ENCODE measurements at places on chromosomes 6 and 20.

DNA sequence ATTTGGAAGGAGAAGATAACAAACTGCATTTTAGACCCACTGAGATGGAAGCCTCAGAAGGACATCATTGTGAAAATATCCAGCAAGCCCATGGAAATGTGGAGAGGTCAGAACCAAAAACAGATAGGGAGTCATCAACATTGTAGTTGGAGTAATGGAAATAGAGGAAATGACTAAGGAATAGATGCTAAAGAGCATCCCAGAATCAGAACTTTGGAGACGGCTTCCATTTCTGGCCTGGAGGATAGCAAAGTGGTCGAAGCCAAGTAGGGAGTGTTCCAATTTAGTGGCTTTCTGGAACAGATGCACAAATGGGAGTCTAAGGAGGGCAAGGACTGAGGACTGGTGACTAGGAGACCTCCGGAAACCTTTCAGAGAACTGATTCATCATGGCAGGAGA lies 3.6 kb downstream of the BEND6 start:
- DNase-seq: peak; percentile 61

GRCh38 chr20:47663354-47664067 lies 121.8 kb downstream of the SULF2 start:
- DNase-seq: peak; percentile 75

DNA sequence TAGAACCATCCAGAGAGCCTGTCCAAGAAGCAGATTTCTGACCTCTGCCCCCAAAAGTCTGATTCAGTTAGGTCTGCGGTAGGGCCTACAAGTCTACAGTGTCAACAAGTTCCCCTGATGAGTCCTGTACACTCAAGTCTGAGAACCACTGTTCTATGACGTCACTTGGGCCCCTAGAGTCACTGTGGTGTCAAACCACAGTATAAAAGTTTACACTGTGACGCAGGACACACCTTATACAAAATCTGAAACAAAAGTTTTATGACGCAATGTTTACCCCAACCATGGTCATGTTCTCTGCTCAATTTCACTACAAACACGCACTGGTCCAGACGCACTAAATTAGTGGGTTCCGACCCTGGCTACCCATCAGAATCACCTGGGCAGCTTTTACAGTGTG lies 17.9 kb downstream of the SLA2 start:
- DNase-seq: no peak

GRCh38 chr20:38063911-38064530 lies 30.5 kb downstream of the RPRD1B start:
- DNase-seq: no peak

DNA sequence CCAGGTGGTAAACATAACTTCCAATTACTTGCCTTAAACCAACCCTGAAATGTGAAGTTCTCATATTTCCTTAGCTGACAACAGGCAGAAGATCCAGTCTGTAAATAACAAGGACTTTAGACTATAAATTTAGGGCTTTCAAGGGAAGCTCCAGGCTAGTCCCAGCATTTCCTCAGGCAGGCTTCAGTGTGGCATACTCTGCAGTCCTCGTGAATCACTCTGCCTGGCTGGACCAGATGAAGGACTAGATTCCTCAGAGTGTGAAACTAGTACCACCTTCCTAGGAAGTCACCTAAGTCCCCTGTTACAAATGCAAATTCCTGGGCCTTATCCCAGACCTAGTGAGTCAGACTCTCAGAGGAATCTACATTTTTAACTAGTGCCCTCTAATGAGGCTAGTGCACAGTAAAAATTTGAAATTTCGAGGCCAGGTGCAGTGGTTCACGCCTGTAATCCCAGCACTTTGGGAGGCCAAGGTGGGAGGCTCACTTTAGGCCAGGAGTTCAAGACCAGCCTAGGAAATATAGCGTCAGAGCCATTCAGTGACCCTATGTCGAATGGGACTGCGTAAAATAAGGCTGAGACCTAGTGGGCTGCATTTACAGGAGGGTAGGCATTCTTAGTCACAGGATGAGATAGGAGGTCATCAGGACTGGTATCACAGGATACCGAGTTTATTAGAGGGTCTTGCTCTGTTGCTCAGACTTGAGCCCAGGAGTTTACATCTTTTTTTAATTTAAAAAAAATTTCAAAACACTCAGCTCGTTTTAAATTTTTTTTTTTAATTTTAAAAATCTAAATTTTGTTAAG lies 279.6 kb upstream of the JARID2 start:
- peak; percentile 36 for DNase-seq

DNA sequence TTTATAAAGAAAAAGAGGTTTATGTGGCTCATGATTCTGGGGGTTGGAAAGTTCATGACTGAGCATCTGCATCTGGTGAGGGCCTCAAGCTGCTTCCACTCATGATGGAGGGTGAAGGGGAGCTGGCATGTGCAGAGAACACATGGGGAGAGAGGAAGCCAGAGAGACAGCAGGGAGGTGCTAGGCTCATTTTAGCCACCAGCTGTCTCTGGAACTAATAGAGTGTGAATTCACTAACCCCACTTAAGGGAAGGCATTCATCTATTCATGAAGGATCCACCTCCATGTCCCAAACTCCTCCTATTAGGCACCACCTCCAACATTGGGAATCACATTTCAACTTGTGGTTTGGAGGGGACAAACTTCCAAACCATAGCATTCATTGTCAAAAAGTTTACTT lies 137.3 kb upstream of the PMEPA1 start:
- no peak for DNase-seq

DNA sequence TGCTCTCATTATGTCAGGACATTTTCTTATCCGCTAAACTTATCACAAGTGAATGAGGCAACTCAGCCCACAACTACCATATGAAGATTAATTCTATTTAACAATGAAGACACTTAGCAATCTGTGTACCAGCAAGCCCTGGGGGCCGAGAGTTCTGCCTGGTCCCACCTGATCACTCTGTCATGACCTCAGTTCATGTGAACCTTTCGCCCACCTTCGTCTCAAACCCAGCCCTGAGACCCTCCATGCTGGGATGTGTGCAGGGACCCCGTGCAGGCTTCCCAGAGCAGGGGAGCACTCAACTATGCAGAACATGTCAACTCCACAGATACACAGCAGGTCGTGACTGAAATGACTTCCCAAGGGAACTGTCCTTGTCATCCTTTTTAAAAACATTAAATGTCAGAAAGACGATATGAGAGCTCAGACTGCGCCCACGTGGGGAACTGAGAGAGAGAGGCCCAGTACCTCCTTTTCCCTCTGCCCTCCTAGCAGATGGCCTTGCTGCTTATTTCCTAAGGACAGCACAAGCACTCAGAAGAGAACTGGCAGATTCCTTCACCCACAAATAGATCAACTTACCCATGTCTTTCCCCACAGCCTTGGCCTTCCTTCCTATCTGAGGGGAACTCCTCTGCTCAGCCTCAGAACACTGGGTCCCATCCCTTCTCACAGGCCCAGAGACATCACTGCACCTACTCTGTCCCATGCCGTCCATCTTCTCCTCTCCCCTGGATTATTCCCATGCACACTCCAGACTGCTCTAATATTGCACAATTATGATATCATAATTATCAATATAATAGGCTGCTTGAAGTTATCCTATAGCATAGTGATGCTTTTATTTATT lies 11.5 kb downstream of the ABHD12 start:
- no peak for DNase-seq

- DNase-seq: peak; percentile 54
These were observed 100.8 kb downstream of the CAP2 start for GRCh38 chr6:17494177-17494576.

DNA sequence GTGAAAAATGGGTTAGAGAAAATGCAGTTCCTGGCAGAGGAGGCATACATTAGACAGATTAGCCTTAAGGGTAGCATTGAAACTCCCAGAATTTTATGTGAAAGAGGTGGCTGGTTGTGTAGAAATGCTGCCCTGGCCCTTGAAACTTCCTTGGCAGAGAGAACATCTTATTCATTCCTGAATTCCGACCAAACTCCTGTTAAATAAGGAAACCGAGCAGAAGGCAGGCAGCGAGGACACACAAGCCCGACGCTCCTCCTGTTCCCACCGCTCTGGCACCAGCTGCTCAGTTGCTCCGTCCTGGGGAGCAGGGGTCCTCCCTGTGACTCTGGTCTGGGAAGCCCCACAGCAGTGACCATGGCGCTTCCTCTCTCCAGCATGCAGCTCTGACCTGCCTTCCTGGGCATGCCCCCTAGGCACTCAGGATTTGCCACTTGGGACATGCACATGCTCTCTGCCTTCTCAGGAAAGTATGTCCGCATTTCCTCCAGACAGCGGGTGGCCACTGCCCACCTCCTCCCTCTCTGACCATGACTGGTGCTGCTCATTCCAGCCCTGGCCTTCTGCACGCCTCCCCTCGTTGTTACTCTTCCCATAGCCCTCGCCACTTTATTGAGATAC lies 35.2 kb upstream of the CLDN20 start:
- no peak for DNase-seq

- DNase-seq: no peak
These were observed 2.3 kb upstream of the PHACTR2 start for GRCh38 chr6:143675382-143675900.

DNA sequence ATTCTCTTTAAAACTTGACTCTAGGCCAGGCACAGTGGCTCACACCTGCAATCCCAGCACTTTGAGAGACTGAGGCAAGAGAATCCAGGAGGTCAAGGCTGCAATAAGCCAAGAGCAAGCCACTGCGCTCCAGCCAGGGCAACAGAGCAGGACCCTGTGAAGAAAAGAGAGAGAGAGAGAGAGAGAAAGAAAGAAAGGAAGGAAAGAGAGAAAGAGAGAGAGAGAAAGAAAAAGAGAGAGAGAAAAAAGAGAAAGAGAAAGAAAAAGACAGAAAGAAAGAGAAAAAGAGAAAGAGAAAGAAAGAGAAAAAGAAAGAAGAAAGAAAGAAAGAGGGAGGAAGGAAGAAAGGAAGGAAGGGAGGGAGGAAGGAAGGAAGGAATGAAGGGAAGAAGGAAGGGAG lies 76.7 kb downstream of the RIN2 start:
- DNase-seq: no peak

- DNase-seq: peak; percentile 16
These were observed 977.7 kb upstream of the SLC35B3 start for GRCh38 chr6:9412951-9413559.

DNA sequence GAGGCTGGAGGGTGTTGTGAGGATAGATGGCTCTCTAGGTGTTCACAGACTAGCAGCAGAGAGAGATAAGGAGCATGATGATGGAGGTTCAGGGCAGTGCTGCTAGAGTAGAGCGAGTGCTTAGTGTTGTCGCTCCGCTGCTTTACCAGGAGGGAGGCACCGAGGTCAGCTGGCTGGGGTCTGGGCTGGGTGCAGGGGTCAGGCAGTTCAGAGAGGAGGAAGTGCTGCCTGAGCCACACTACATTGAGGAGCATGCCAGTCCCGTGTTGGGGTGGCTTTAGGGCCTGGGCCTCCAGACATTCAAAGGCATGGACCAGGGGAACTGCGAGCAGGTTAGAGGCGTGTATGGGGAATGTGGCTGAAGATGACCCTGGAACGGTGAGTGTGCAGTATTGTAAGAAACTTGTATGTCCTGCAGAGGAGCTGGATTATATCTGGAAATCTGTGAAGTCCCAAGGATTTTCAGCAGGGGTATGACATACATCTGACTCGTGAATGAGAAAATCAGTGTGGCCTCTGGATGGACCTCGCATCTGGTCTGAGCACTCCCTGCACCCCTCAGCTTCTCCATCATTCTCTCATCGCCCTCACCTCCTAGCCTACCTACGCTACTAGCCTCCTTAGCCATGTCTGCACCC lies 66.9 kb downstream of the IGF2R start:
- DNase-seq: no peak

DNA sequence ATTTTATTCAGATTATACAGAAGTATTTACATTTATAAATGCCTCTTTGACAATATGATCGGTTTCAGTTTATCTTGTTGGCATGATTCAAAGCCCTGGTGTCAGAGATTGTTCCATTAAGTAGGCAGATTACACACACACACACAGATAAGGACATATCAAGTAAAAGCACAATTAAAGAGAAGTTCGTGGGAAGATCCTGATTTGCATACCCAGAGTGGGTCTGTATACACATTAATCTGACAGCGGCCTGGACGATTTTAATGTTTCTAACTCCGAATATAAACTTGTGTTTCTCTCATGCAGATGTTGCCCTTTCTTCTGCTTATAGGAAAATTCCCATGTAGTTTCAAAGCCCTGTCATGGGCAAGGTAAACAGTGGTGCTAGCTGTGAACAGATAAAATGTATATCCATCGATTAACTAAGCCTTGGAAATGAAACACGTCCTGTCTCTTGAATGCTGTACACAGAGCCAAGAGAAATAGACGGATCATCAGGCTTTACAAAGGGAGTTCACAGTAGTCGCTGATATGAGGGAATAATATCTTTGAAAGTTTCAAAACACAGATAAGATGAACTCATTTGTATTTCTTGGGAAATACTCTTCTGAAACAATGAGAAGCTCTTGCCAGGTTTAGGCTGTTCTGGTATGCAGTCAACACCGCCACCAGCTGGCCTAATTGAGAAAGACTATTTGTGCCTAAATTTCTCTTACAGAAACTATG lies 108.2 kb upstream of the GMDS start:
- peak; percentile 71 for DNase-seq

GRCh38 chr20:62678553-62678952 lies 30.1 kb upstream of the NTSR1 start:
- DNase-seq: no peak

DNA sequence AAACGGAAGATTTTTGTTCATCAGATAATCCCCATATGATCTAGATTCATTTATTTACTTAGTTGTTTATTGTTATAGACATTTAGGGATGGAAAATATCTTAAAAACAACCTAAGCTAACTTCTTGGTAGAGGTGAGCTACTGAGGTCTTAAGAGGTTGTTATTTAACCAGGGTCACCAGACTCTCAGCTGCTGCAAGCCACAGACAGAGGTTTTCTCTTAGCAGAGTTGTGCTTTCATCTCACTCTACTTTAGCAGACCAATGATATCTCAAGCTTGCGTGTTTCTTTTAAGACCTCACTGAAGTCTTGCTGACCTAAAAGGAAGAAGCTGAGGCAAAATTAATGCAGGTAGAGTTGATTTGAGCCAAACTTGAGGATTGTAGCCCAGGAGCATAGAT lies 43.6 kb downstream of the NCOA7 start:
- no peak for DNase-seq

DNA sequence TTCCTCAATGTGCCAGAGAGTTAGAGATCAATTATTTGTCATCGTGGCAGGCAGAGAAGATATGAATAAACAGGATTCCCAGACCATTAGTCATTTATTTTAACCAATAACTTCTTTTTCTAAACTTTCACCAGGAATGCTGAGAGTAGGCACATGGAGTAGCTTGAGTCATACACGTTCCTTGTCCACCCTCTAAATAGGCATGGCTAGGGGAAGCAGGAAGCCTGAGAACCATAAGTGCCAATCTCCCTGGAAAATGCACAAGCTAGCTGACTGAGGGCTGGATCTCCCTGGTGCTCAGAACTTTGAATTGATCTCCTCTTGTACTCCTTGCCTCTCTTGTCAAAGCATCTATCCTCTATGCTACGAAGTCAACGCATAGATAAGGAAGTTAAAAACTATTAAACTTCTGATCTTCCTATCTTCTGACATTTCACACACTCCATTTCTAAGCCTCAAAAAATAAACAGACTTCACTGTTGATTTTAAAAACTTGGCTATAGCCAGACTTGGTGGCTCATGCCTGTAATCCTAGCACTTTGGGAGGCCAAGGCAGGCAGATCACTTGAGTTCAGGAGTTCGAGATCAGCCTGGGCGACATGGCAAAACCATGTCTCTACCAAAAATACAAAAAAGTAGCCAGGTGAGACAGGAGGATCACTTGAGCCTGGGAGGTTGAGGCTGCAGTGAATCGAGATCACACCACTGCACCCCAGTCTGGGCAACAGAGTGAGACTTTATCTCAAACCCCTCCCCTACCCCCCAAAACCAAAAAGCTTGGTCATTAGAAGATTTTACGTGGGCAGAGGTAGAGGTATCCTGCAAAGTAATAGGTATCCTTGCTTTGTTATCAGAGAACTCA lies 11.8 kb downstream of the ADTRP start:
- peak; percentile 99 for DNase-seq

- DNase-seq: no peak
These were observed 354.2 kb downstream of the GRIK2 start for GRCh38 chr6:101747716-101748115.

Data from fibroblast of skin of right biceps (primary cell).